ENCODE measurements at places on chromosomes 2 and 18.
A peak's percentile ranks its signal among the peaks of the same experiment; 100 is the strongest.

DNA sequence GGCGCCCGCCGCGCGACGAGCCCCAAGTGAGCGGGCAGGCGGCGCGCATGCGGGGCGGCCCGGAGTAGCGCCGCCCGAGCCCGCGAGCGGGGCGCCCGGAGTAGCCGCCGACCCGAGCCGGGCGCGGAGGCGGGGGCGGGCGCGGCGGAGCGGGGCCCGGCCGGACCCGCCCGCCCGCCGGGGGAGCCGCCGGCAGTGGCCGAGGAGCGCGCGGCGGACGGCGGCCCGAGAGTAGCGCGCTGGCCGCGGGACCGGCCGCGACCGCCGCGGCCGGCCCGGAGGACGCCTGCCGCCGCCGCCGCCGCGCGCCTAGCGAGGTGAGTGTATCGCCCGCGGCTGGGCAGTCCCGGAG, at the start of gene GALNT1:
Gene GALNT1 (plus strand): TSS at position 195 of the 352 bp plus-strand sequence. CDS start 72,923 bp downstream, outside the sequence.
- DNase-seq = no peak

DNA sequence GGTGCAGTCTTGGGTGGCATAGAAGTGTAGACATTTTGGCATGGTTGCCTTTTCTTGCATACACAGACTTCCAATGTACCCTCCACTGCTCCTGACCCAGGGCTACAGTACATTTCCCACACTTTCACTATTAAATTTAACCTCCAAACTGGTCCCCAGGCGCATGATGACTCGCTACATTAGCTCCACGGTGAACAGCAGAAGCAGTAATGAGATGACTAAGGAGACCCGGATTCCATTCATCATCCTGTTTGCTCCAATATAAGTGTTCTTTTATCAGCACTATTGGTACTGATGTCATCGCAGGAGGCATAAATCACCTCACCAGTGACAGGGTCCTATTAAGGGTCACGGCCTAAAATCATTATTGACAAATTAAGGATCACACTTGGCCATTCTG, 316.5 kb downstream of the EN1 start:
- no peak for DNase-seq

GRCh38 chr2:194567661-194568017, 1089.4 kb upstream of the SLC39A10 start:
- DNase-seq = no peak

DNA sequence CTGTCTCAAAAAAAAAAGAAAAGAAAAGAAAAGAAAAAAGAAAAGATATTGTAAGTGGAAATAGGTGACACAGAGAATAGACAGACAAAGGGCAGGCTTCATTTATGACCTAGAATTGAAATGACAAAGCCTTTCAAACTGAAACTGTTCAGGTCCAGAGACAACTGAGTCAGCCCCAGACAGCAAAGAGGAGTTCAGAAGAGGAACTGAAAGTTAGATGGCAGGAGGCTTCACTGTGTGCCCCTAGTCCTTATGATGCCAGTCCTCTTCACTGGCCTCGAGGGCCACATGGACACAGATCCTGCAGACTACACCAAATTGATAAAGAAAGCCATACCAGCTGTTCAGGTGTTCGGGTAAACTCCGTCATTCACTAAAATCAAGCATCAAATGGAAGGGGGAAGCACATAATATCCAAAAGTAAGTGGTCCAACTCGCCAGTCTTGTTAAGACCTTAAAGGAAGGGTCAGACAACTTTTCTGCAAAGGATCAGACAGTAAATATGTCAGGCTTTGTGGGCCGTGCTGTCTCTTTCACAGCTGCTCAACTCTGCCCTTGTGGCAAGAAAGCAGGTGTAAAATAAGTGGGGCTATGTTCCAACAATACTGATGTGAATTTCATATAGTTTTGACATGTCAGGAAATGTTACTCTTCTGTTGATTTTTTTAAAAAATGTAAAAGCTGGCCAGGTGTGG, 231.9 kb upstream of the MGAT5 start:
- DNase-seq = no peak

DNA sequence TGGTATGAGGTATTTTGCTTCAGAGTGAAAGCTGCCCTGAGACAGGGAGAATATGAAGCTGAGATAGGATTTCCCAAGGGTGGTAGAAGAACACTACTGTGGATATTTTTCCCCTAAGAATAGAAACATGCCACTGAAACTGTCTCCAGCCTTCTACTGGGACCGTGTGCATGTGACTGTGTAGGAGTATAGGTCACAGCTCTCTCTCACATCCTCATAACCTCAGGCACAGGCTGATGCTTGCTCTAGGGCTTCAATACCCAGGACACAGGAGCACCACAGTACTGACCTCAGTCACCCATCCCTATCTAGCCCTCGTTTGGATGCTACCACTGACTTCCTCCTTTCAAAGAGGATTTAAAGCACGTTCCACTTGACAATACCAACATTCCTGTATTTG, 67.2 kb downstream of the REV1 start:
- DNase-seq = no peak

GRCh38 chr2:8426550-8426949, 255.3 kb upstream of the ID2 start:
- no peak for DNase-seq

DNA sequence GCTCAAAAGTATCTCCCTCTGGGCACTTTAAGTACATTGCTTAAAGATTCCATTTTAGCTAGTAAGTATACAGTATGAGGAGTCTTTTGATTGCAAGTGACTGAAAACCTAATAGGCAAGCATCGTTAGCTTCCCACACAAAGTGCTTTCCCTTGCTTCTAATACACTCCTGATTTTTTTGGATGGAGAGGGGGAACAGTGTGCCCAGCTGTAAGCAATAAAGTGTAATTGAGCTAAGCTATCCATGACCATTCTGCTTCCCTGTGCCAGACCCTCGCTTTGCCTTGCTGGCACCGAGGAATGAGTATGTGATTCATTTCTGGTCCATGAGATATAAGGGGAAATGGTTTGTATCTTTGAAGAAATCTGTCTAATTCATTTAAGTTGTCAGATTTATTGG, 3.8 kb upstream of the ZNF24 start:
- DNase-seq = no peak

DNA sequence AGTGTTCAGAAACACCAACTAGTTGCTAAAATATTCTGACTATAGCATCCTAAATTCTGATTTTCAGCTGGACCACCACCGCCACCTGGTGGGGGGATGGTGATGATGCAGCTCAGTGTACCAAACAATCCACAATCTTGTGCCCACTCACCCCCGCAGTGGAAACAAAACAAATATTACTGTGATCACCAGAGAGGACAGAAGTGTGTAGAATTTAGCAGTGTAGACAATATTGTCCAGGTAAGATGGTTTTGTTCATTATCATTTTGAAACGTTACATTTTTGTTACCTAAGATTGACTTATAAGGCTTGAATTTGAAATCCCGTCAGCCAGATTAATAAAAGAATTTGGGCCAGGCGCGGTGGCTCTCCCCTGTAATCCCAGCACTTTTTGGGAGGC, 31.7 kb upstream of the UBXN4 start:
- DNase-seq = peak; percentile 52

GRCh38 chr2:216666461-216667233, 28.7 kb downstream of the IGFBP5 start:
- DNase-seq = peak; percentile 48

GRCh38 chr2:129812071-129812470, 167.4 kb upstream of the RAB6C start:
- DNase-seq = no peak

- no peak for DNase-seq
These were observed 121.9 kb downstream of the HDAC4 start for GRCh38 chr2:239278941-239279365.
